ENCODE measurements at places on chromosomes 2 and 18.

DNA sequence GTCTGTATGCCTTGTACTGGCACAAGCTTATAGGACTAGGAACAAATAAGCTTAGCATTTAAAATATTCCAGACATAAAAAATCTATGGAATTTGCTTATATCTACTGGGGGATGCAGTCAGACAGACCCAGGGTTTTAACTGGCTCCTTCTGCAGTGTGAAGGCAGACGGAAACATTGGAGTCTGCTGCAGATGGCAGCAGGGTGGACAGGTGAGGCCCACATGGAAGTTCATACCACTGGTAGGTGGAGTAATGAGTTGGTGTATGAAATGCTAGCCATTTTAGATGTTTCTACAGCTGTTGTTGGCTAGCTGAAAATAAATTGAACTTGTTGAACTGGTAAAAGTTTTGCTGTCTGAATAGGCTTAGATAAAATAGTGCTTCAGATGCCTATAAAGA, 17.7 kb downstream of the SPTBN1 start:
- no peak for DNase-seq

GRCh38 chr2:223860809-223861738, 23.7 kb upstream of the AP1S3 start:
- no peak for DNase-seq

DNA sequence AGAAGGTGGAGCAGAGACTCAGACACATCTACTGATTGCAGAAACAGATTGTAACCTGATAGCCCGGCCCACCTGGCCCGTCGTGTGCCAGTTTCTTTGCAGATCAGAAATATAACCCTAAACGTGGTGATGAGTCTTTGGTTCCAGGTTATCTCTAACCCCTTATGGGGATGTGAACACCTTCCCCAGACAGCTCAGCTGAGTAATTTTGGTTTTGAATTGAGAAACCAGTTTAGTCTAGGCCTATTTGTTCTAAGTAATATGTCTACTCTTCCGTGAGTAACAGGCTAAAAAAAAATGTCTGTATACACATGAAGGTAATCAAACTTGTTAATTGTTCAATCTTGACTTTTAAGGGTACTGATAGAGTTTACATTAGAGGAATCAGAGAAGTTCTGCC, 35.7 kb downstream of the RASGRP3 start:
- no peak for DNase-seq

DNA sequence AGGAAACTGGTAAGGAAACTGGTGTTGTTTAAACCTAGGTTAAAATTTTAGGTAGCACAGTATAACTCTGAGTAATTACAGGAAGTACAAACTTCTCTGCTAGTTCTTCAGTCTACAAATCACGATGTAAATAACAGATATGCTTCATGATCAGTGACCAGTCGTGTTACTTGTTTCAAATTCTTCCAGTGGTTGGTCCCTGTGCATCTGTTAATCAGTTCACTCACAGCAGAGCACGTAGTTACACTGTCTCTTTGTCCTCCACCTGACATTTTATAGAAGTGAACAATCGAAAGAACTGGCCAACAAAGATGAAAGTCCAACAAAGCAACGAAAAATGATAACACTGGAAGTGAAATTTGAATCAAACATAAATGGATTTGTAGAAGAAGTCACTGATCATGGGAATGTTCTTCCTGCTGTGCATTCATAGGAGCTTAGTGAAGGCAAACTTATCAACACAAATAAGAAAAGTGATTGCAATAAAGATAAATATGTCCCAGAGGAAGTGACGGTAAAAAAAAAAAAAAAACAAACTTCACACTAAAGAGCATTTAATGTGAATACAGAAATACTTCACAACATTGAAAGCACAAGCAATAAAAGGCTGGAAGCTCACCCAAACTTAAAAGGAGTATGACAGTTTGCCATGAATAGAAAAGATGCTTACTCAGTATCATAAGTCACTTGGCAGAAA, 7.0 kb downstream of the EIF2AK2 start:
- DNase-seq = no peak

DNA sequence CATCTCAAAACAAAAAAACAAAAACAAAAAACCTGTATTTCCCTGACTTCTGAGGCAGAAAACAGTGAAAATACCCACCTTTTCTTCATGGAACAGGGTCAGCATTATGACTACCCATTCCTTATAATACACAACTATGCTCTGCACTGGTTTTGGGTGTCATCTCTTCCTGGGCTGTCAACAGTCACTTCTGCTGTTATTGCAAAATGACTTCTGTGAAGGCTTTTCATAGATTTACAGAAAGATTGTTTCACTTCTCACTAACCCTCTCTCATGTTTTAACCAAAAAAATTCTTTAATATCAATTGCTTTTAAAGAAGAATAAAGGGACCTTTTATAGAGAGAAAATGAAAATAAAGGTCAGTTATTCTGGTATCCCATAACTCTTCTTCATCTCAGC, 26.5 kb upstream of the PIK3C3 start:
- DNase-seq = peak; percentile 74

GRCh38 chr2:37819186-37819585, 105.9 kb upstream of the RMDN2 start:
- peak; percentile 79 for DNase-seq

DNA sequence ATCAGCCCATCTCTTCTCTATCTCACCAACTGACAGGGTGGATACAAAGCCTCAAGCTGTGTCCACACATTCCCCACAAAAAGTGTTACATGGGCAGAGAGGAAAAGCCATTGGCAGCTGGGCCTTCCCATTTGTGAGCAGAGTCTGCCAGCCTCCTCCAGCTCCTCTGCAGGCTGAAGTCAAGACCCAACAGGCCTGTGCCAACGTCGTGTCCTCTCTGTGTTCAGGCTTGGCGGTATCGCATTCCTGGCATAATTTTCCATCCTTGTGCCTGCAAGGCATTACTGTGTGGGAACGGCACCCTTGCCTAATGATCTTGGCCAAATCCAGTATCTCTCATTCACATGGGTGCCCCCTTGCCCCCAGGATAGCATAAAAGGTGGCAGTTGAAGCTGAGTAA, 41.5 kb upstream of the APCDD1 start:
- no peak for DNase-seq

GRCh38 chr2:109348671-109349502, 219.9 kb downstream of the SH3RF3 start:
- DNase-seq = no peak

GRCh38 chr2:240645346-240645745, 20.1 kb downstream of the GPR35 start:
- no peak for DNase-seq

DNA sequence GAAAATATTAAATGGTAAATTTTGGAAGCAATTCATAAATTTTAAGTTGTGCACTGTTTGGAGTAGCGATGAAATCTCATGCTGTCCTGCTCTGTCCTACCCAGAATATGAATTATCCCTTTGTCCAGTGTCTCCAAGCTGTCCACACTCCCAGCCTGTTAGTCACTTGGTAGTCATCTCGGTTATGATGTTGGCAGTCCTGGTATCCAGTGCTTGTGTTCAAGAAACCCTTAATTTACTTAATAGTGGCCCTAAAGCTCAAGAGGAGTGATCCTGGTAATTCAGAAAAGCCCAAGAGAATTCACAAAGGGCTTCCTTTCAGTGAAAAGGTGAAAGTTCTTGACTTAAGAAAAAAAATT, 71.8 kb upstream of the STAM2 start:
- DNase-seq = no peak

- DNase-seq = no peak
Observed at GRCh38 chr2:157747695-157748370, 119.2 kb upstream of the ACVR1C start.

DNA sequence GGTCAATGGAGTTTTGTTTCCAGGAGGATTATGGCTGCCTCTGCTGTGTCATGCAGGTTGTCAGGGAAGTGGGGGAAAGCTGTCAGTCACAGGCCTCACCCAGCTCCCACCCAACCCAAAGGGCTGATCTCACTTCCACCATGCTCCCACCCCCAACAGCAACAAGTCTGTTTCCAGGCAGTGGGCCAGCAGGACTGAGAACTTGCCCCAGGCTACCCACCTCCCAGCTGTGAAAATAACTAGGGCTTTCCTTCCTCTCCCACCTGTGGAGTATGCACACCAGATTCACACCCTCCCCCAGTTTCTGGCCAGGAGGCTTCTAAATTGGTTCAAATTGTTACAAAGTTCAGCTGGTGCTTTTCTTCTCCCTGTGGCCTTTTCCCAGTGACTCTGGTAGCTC, 95.6 kb upstream of the ACVR1 start:
- no peak for DNase-seq

- DNase-seq = peak; percentile 43
Observed at GRCh38 chr2:15498554-15498953, 62.6 kb downstream of the NBAS start.

GRCh38 chr2:189702071-189702470, 27.6 kb downstream of the ANKAR start:
- peak; percentile 1 for DNase-seq

GRCh38 chr2:133314795-133315194, 253.5 kb downstream of the NCKAP5 start:
- DNase-seq = no peak

DNA sequence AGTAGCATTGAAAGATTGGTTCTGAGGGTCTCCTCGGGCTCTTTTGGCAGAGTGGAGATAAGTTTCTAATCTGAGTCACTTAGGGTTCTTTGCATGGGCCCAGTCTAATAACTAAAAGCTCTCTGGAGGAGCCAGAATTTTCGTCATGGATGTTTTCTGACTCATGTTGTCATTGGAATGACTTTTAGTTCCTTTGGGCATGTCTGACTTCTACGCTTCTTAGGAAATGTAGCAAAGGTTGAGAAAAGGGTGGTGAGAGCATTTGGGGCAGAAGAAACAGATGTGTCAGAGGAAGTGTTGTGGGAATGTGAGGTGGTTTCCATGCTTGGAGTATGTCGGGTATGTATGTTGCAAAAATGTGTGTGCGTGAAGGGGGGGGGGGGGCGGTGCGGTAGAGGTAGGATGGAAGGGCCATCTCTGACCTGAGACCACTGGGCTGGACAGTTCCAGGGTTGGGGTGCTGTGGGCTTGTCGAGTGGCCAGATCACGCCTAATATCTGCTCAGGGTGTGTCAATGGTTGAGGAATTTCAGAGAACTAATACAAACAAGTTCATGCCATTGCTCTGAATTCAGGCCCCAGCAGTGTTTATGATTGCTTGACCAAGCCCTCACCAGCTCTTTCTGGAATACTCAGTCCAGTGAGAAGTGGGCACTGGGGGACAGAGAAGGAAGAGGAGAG, 26.9 kb downstream of the KLHL29 start:
- DNase-seq = no peak

DNA sequence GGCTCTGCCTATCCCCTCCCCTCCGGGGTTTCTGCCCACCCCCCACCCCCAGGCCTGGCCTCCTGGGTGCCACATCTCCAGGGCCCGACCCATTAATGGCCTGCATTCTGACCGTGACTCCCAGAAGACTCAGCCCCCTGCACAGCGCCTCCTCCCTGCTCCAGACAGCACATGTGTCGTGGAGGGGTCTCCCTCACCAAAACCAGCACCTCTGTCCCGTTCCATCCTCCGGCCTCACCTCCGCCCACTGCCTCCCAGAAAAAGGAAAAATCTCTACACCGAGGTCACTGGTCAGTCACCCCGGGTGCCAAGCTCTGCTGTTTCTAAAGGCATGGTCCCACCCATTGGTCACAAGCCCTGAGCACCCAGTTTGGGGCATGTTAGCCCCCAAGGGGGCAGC, 65.2 kb downstream of the GBX2 start:
- DNase-seq = no peak

- peak; percentile 21 for DNase-seq
Observed at GRCh38 chr18:11741505-11742145, 52.6 kb downstream of the GNAL start.

DNA sequence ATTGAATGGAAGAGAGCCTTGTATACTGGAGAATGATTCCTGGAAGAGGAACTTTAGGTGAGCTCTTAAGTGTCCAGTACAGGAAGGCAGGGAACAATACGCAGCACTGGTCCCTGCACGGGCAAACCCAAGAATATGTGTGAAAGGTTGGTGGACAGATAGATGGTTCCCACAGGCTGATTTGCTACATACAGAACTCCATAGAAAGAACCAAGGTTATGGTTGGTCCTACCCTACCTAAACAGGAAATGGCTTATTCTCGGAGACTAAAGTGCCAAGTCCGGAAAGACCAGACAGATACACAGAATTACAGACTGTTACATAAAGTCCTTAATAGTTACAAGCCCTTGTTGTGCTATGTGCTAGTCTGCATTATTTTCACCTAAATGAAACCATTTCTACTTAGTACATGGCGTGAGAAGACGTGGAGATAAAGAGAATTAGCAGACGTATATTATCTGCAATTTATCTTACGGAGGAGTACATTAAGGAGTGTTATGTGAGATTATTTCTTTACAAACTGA, 1.2 kb downstream of the REV1 start:
- peak; percentile 17 for DNase-seq

Measured in MV-4-11 (cell line).